Stimulated activated CD8-positive, alpha-beta memory T cell treated with anti-CD3 and anti-CD28 coated beads, Interleukin-4, amount 100 ng/mL, for 1 hour (primary cell): ENCODE measurements at places on chromosomes 16 and 17.

DNA sequence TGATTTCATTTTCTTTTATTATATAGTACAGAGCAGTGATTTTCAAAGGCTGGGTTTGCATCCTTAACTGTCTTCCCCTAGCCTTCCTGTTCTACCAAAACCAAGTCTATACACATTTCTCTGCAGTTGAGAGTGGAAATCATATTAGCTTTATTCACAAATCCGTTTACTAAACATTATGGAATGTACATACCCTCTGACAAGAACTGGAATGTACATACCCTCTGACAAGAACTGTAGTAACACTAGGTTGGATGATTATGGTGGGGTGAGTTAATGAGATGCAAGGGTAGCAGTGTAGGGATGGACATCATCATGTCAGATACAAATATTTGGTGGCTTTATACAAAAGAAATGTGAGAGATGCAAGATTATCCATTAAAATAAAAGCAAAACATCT, 154.8 kb downstream of the CYB561 start:
- DNase-seq: no peak

GRCh38 chr16:23148513-23149266, 562 bp downstream of the USP31 start:
- peak; percentile 8 for DNase-seq

DNA sequence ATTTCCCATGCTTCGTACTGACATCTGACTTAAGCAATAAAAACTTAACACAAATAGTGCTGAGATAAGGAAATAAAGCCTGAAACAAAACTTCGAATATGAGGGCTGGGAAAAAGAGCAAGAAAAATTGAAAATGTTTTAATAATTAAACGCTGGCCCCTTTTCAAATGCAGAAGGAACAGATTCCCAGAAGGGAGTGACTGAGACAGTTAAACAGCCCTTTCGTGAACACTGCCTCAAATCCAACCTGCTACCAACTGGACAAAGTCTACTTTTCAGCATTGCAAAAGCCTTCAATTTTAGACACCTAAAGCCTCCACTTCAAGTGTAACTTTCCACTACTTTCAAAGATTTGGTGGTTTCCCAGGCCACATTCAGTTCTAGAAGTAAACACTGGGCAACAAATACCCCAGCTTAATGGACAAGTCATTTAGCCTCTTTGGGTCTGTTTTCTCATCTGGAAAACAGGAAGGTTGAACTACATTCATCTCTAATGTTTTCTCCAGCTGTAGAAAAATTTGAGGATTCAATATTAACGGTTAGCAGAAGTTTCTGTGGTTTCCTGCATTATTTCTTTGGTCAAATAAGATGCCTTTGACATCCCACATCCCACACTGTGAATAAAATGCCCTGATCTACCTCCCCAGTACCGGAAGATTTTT, 11.8 kb downstream of the RFFL start:
- DNase-seq: no peak

DNA sequence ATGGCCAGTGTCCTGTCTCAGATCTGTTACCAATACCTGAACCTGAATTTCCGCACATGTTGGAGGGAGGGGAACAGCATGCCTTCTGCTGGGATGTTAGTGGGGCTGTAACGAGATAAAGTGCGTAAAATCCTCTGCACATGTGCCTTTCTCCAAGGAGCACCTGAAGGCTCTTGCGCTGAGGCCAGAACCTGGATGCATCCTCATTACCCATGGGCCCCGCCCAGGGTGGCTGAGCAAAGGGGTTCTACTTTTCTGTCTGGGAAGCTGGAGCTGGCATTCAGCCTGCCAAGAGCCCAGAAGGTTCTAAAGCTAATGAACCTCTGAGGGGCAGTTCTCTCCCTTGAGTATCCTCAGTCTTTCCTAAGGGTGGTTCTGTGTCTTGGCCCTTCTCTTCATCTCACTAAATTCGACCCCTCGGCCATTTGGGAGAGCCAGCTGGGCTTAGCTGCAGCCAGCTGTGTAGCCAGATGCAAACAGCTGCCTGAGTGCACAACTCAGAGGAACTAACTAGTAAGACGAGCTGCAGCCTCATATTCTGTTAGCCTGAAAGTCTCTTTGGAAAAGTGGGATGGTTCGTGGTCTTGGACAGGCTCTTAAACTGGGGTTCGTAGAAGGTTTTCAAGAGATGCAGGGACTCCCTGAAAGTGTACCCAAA, 2.5 kb downstream of the ITGA3 start:
- DNase-seq: no peak

GRCh38 chr17:44780845-44781480, 22.2 kb downstream of the ADAM11 start:
- no peak for DNase-seq
